ENCODE measurements at places on chromosomes 4 and X. TPM values are rescaled to one million over a fixed set of nuclear protein-coding genes. Genes with fewer than 3 reads are reported as not detected.

The SLC9B1 gene
- polyA plus RNA-seq, result 1.4 TPM

The HS6ST2 gene
- polyA plus RNA-seq, result 39.2 TPM

The SERPINA7 gene
- not detected for polyA plus RNA-seq

The PAGE4 gene
- not detected for polyA plus RNA-seq

The FAM53A gene
- polyA plus RNA-seq, result 1.1 TPM

The RHOXF2B gene
- polyA plus RNA-seq, result not detected

DNA sequence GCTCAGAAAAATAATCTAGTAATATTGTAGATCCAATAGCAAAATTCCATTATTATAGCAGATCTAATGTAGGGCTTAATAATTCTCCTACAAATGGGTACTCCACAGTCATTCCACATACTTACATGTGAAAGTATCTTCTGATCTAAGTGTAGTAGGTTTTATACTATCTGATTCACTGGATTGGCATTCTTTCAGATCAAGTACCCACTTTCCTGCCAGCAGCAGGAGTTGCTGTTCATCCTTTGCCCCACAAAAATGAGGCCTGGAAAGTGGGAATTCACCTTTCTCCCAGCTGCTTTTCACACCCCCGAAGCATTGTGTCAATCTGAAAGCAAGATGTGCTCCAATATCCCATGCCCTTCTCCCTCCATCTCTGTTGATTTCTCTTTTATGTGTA is 77.1 kb upstream of the RXFP1 start:
- DNase-seq, result no peak

- DNase-seq, result no peak
Observed at GRCh38 chrX:102934624-102935023, 2.4 kb upstream of the RAB40AL start.

- no peak for DNase-seq
Observed at GRCh38 chr4:36282503-36283030, 1.2 kb downstream of the DTHD1 start.

- no peak for DNase-seq
Observed at GRCh38 chrX:1614927-1615326, at the start of gene ASMT. Gene ASMT (plus strand): TSS chrX:1615059. CDS start chrX:1615200, 141 bp downstream.

GRCh38 chr4:115219315-115219860 is 106.0 kb upstream of the NDST4 start:
- no peak for DNase-seq

DNA sequence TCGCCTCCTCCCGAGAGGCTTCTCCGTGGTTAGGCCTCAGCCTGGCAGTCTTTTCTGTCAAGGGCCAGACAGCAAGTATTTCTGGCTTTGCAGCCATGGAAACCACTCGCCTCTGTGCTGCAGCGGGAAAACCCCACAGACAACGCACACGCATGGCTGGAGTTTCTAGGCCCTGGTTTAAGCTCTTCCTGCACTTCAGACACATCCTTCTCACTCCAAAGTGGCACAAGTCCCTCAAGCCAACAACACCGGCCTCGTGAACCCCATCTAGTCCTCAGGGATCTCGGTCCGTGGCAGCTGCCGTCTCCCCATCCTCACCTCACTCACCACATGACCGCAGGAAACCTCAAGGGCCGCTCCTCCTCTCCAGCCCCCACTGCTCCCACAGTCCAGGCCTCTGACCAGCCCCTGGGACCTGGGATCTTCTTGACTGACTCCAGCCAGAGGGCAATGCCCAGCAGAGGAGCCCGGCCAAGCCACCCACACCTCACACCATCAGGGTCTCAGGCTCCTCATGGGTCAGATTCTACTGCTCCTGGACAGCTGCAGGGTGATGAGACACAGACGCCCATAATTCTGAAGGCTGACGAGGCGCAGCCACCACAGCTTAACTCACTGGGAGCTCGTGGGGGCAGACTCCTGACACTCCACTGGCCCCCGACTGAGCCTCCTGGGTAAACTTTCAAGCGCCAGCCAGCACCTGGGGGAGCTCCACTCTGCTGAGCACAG is 21.7 kb downstream of the LETM1 start:
- no peak for DNase-seq

- DNase-seq, result no peak
Observed at GRCh38 chr4:111693758-111694157, 451.5 kb upstream of the FAM241A start.

DNA sequence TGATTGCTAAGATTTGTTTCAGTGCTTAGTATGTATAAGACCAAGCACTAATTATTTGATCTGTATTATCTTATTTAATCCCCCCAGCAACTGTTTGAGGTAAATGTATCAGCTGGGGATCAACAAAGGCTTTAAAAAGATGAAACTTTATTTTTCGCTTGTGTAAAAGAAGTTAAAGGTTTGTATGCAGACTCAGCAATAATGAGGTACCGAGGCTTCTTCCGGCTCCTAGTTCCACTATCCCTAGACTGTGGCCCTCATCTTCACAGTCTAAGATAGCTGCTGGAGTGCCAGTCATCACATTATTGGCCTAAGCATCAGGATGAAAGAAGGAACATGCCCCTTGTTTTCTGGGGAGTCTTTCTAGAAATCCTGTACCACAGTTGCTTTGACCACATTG is 105.6 kb upstream of the SCML1 start:
- DNase-seq, result no peak

GRCh38 chrX:346034-346813 is 27.6 kb upstream of the GTPBP6 start:
- no peak for DNase-seq

DNA sequence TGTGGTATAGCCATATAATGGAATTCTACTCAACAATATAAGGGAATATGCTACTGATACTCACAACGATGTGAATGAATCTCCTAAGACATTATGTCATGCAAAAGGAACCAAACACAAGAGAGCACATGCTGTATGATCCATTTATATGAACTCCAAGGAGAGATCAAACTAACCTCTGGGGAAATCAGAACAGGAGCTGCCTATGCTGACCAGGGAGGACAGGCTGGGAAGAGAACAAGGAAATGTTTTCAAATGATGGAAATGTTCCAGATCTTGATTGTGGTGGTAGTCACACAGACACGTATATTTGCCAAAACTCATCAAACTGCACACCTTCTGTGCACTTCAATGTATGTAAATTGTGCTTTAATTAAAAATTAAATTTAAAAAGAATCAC is 175.3 kb downstream of the BCOR start:
- no peak for DNase-seq

DNA sequence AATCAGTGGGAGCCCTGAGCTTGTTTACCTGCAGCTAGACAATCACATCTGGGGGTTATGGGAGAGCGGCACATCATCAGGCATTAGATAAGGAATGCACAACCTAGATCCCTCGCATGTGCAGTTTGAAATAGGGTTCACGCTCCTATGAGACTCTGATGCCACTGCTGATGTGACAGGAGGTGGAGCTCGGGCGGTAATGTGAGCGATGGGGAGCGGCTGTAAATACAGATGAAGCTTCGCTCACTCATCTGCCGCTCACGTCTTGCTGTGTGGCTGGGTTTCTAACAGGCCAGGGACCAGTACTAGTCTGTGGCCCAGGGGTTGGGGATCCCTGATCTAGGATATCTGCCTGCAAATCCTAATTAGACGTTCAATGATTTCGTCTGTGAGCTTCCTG is 90.3 kb downstream of the CRMP1 start:
- DNase-seq, result no peak

DNA sequence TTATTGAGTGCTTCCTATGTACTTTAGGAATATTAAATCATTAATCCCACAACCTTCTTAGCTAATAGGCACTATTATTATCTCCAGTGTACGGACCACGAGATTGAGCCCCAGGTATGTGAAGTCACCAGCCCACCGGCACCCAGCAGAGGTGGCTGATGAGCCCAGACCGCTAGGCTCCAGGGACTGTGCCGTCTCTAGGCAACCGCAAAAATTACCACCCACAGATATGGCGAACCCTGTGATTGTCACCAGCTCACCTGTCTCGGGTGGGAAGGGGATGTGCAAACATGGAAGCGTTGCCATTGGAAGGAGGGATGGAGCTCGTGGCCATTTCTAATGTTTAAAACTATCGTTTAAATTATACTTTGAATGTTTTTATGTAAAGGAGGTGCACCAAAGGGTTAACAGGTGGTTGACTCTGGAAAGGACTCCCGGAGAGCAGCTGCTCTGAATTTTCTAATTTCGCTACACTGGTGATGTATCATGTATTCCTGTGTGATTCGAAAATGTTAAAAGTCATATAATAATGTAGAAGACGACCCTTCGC is 21.0 kb upstream of the JAKMIP1 start:
- DNase-seq, result no peak

GRCh38 chrX:136028383-136028984 is 43.2 kb downstream of the SLC9A6 start:
- peak; percentile 74 for DNase-seq

- DNase-seq, result no peak
Observed at GRCh38 chr4:7897811-7898210, 41.9 kb downstream of the AFAP1 start.

GRCh38 chr4:15956179-15956850 is 6.7 kb downstream of the FGFBP2 start:
- peak; percentile 34 for DNase-seq
